ENCODE measurements at places on chromosomes 2 and 18. TPM values are rescaled to one million over a fixed set of nuclear protein-coding genes. Genes with fewer than 3 reads are reported as not detected.

The NYAP2 gene
- not detected for total RNA-seq

The SERPINB13 gene
- total RNA-seq: not detected

The TSPYL6 gene
- total RNA-seq: not detected

The KCNE4 gene
- total RNA-seq: 0.65 TPM

The CYRIA gene
- 0.60 TPM for total RNA-seq
